ENCODE measurements at places on chromosomes 12 and 14.

- DNase-seq: no peak
Observed at GRCh38 chr12:108338915-108339657, at the start of gene CMKLR1. Gene CMKLR1 (minus strand): TSS chr12:108339311. CDS start chr12:108293591, 45,720 bp downstream.

GRCh38 chr14:51938137-51938536, 51.2 kb upstream of the RTRAF start:
- DNase-seq: no peak

DNA sequence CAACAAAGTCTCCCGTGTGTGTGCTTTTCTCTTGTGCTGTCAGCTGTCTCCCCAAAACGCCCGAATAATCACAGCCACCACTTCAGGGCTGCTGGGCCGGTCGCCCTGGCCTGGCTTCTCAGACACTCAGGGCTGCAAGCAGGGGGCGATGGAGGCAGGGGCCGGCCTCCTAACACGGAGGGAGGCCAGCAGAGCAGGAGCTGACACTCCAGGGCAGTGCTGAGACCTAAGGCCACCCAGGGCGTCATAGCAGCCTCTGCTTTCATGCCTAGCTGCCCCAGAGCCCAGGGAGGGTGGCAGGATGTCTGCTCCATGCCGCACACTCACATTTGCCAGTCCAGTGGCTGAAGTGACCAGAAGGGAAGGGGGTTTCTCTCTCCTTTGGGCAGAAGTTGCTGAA, 25.6 kb downstream of the STX2 start:
- DNase-seq: no peak

- no peak for DNase-seq
Observed at GRCh38 chr14:91337699-91338335, 79.8 kb downstream of the CCDC88C start.

DNA sequence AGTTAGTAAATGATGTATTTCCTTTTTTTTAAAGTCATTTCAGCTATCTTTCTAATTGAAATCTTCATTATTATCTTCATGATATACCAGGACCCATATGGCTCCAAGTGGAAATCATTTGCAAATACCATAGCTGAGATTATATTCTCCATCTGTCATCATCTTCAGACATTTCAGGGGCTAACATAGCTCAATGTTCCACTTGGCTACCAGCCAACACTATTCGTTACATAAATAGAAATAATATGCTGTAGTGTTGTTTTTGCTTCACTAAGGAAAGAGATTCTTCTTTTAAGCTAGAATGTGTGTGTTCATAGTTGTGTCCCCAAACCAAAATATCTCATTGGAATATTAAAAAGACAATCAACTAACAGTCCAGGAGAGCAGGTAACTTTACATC, 225.1 kb downstream of the DIO2 start:
- peak; percentile 24 for DNase-seq

DNA sequence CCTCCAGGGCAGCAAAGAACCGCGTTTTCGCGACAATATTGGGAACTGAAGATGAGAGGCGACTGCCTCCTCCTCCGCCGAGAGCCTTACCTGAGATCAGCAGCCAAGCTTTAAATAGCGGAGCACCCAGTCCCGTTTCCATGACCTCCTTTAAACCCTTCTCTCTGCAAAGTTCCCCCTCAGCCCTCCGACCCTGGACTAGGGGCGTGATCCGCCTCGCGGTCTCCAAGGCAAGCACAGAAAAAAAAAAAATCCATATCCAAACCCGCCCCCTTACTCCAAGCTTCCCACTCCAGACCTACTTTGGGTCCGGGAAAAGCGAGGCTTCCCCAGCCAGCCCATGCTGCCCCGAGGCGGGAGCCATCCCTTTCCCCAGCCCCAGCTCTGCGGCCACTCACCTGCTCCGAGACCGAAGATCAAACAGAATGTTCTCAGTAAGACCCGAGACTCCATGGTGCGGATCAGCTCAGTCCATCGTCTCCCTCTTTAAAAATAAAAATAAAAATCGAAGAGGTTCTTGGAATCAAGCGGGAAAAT, 630 bp downstream of the NELL2 start:
- no peak for DNase-seq

DNA sequence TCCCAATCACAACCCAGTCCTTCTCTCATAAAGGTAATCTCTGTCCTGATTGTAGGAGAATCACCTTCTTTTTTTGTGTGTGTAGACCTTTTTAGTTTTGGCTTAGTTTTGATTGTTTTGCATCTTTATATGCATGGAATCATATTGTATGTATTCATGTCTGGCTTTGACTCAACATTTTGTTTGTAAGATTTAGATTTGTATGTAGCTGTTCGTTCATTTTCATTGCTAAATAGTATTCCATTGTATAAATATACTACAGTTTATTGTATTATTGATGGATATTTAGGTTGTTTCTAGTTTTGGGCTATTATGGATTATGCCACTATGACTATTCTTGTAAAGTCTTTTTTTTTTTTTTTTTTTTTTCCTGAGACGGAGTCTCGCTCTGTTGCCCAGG, 10.5 kb downstream of the ERC1 start:
- no peak for DNase-seq

DNA sequence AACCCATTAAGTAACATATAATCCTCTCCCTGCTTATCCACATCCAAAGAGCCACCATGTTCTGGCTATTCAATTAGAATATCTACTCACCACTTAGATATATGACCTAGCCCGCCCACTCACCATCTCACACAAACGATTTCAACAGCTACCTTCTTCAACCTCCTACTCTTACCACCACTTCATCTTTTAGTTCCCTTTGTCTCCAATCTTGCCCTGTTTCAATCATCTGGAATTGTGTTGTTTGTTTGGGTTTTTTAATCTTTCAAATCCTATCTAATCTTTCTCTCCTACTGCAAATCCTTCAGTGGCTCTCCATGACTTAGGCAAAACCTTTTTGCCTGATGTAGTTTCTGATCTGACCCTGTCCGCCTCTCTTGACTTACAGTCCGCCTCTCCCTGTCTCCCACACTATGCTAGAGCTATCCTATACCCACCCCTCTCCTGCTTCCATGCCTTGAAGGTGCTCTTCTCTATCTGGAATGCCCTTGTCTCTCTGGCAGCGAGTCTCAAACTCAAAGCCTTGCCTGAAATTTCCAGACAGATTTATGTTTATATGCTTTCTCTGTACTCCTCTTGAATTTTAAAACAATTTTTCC, 161.0 kb upstream of the CRY1 start:
- DNase-seq: no peak

- no peak for DNase-seq
Observed at GRCh38 chr14:35766700-35767082, 42.4 kb downstream of the RALGAPA1 start.

- DNase-seq: no peak
Observed at GRCh38 chr14:100305324-100306100, 732 bp downstream of the SLC25A29 start.

DNA sequence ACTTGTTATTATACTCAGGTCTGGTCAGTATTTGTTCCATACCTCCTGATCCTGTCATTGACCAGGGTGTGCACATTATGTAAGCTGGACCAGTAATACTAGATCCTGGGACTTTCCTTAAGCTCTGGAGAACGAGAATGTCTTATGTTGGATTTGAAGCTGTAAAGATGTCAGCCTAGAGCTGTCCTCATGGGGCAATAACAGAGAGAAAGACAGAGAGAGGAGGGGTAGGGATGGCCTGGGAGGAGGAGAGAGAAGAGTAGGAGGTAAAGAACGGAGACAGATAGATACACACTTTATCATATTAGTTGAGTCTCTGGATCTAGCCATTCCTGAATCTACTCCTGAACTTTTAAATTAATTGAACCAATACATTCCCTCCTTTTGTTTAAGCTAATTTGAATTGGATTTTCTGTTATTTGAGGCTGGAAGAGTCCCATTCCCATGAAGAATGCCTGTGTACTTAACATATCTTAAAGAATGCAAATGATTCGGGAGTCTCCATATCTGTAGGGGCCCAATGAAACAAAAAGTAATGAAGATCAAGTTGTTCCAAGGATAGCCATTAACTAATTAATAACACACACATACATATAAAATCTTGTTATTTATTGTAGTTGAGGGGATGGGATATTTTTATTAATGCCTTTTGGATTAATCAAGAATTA, 55.9 kb downstream of the PLEKHA5 start:
- no peak for DNase-seq

DNA sequence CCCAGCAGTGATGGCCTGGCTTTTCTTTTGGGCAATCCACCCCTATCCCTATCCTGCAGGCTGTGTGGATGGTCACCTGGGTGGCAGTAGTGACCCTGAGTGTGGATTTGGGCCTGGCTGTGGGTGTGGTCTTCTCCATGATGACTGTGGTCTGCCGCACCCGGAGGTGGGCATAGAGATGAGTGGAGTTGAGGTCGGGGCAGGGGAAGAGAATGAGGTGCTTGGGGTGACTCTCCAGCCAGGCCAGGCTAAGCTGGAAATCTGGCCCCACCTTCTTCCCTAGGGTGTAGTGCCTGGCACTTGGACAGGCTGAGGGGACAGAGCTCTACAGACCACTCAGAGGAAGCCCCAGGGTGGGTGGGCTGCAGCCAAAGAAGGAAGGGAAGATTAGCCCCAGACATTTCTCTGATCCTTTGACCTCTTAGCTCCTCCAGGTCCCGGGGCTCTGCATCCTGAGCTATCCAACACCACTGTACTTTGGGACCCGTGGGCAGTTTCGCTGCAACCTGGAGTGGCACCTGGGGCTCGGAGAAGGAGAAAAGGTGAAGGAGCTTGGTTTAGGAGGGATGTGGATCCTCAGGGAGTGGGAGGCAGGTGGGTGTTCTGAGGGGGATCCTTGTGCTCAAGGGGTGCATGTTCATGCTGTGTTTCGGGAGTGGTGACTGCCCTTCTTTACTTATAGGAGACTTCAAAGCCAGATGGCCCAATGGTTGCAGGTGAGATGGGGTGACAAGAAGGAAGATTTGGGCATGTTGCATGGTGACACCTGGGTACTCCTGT, 8.4 kb downstream of the B4GALNT1 start:
- no peak for DNase-seq

DNA sequence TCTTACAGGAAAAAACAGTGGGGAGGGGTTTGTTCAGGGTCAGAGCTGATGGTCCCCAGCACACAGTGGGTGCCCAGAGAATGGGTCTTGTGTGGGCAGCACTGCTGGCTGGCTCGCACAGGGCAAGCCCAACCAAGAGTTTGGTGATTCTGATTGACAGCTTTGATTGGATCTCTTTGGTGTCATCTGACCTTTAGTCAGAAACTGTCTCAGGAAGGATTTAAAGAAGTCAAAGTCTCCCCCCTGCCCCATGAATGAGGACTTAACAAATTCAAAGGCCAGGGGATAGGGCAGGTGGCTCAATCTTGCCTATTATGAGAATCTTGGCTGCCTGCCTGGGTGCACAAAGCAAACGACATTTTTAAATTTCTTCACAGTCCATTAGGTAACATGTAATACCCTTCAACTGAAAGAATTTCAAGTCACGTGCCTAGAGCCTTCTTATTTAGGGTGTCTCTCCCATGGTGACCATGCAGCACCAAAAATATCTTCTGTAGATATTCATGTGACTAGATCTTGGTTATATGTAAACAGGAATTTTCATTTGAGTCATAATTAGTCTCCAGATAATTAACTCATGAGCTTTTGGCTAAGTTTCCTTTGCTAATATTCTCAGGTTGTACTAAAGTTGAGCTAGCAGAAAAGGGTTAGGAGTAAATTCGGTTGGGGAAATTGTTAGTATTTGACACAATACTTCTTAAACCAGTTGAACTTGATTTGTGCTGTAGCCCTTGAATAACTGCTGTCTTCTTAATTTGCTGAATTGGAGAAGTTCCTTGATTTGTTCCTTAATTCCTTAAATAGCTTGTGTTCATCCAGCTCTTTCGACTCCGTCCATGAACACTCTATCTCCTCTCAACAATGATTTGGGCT, 54.5 kb upstream of the HECTD1 start:
- no peak for DNase-seq

GRCh38 chr12:127363392-127363791, 903.6 kb upstream of the TMEM132C start:
- DNase-seq: no peak

DNA sequence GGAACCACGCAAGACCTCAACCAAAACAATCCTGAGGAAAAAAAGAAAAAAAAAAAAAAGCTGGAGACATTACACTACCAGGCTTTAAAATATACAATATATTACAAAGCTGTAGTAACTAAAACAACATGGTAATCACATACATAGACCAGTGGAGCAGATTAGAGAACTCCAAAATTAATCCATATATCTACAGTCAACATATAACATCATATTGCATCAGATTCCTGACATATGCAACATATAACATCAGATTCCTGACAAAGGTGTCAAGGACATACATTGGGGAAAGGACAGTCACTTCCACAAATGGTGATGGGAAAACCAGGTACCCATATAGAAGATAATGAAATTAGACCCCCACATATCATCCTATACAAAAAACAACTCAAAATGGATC, 145.8 kb downstream of the BTG1 start:
- DNase-seq: no peak

GRCh38 chr12:19186722-19187661, 57.5 kb downstream of the PLEKHA5 start:
- DNase-seq: peak; percentile 35

GRCh38 chr14:104865631-104866441, 768 bp downstream of the CEP170B start:
- no peak for DNase-seq

- DNase-seq: no peak
Observed at GRCh38 chr14:74942181-74942580, 13.2 kb downstream of the PGF start.

DNA sequence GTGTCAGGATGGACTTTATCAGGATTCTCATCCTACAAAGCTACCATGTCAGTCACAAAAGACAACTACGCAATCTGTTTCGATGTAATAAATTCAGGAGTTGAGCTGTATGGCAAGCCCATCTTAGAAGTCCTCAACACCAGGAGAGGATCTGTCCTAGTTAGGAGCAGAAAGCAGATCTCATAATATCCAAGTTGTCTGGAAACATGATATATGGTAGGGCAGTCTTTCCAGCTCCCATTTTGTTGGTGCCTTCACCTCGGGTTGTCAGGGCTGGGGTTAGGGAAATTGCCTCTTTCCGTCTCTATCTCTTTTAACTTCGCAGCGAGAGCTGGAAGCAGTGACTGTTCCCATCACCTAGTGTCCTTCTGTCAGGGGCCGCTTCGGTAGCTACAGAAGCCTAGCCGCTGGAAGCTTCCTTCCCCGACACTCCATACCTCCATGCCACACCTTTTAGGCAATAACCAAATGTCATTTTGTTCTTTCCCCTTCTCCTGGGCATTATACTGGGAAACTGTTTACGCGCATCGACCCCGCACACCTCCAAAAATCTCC, 1.4 kb downstream of the NIN start:
- no peak for DNase-seq

- no peak for DNase-seq
Observed at GRCh38 chr14:102421411-102422057, 58.8 kb downstream of the TECPR2 start.

DNA sequence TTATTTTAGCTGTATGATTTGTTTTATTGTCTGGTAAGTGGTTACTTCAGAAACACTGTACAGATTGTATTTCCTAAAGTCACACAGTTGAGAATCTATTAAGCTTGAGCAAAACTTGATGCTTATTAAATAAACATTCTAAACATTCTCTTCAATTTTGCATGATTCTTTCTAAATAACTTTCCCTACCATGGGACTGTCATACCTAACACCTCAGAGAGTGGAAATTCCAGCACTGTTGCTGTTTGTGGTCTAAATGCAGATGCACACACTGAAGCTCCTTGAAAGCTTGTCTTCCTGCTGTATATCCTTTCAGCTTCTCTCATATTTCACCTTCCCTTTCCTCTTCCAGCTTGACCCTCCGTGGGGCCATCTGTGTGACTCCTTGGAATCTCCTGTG, 392.0 kb downstream of the LRIG3 start:
- no peak for DNase-seq

- no peak for DNase-seq
Observed at GRCh38 chr14:53957739-53958138, 1.1 kb upstream of the BMP4 start.

GRCh38 chr12:85280165-85280983, at the start of gene ALX1:
Gene ALX1 (plus strand): TSS chr12:85280220. CDS start chr12:85280262, 42 bp downstream.
- peak; percentile 53 for DNase-seq

Data from smooth muscle cell of the brain vasculature (primary cell).